Mucosa of descending colon (tissue), 3 donors: ENCODE measurements at places on chromosomes 5 and 9. TPM values are rescaled to one million over a fixed set of nuclear protein-coding genes. Genes with fewer than 3 reads are reported as not detected.

DELE1 gene
- total RNA-seq = 84.5 TPM

SPATA31D3 gene
- not detected for total RNA-seq

GRCh38 chr5:90878081-90878480 is 319.5 kb downstream of the ADGRV1 start:
- no peak for DNase-seq

GRCh38 chr5:113218200-113218599 is 216.6 kb downstream of the TSSK1B start:
- DNase-seq = no peak

- DNase-seq = no peak
Measured at GRCh38 chr5:38463634-38464521, 92.6 kb downstream of the LIFR start.

GRCh38 chr9:79895232-79895631 is 323.5 kb downstream of the TLE4 start:
- no peak for DNase-seq

- DNase-seq = no peak
Measured at GRCh38 chr5:10902145-10902544, 141.1 kb upstream of the DAP start.

GRCh38 chr9:83526211-83526610 is 12.0 kb downstream of the FRMD3 start:
- no peak for DNase-seq

DNA sequence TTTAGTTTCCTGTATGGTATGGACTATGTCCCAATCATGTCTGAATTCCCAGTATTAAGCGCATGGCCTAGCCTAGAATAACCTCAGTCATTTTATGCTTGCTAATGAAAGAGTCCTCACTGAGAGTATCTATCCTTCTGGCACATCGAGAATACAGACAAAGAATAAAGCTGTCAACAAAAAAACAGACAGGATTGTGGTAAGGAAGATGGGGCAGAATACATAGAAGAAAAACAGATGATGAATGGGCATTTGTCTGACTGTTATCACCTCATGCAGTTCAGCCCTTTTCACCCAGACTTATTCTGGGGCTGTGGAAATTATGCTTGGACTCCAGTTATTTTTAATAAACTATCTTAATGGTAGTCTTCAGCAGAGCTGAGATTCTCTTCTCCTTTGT is 363.8 kb upstream of the TNC start:
- no peak for DNase-seq

GPR150 gene
- total RNA-seq = 0.28 TPM

DNA sequence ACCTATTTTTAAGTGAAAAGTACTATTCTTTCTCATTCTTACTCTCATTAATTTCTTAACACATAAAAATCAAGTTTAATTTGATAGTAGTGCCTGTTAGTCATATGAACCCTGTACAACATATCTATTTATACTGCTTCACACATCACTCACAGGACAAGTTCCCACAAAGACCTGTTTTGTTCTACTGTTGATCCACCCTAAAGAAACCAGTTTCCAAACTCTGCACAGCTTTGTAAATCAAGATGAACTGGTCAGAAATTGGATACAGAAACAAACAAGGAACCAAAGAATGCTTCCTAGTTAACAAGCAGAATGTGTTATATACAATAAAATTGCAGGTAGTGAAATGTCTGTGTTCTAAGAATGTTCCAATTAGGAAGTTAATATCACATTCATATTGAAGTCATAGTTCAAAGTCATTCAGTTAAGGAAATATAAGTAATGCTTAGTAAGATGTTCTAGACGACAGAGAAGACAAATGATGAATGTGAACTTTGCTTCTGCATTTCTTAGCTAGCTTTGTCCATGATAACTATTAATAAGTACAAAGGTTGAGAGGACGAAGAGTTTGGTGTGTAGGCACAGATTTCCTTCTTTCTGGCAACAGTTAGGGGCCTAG is 33.4 kb downstream of the C9orf85 start:
- no peak for DNase-seq

DNA sequence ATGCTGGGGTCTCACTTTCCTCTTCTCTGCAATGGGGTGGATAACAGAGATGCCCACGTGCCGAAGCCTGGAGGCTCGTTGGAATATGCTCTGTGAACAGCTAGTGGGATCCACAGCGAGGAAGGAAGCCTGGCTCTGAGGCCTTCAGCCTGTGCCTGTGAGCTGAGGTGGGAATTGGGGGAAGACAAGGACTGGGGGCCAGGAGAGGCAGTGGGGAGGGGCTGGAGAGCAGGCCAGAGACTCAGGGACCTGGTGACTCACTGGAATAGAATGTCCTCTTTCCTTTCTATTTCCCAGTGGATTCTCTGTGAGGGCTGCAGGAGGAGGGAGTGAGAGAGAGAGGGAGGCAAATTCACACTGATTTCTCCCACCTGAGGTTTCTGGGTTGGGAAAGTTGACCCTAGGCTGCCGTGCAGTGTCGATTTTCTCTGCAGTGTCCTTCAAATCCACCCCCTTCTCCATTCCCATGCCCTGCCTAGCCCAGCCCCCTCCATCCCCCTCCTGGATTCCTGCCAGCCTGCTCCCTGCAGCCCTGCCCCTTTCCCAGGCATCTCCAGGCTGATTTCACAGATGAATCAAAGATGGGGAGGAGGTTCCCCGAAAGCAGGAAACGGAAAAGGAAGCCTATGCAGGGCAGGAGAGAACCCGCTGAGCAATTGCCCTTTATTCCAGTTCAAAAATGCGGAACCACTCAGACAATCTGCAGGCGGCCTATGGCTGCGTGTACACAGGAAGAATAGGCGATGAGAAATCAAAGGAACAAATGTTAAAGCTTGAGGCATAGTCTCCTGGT is 1.4 kb upstream of the SPAAR start:
- peak; percentile 82 for DNase-seq

GRCh38 chr5:56160723-56161438 is 72.2 kb downstream of the ANKRD55 start:
- no peak for DNase-seq

- DNase-seq = no peak
Measured at GRCh38 chr9:128642675-128643245, 13.9 kb downstream of the DYNC2I2 start.

FBXL7 gene
- 3.4 TPM for total RNA-seq

DNA sequence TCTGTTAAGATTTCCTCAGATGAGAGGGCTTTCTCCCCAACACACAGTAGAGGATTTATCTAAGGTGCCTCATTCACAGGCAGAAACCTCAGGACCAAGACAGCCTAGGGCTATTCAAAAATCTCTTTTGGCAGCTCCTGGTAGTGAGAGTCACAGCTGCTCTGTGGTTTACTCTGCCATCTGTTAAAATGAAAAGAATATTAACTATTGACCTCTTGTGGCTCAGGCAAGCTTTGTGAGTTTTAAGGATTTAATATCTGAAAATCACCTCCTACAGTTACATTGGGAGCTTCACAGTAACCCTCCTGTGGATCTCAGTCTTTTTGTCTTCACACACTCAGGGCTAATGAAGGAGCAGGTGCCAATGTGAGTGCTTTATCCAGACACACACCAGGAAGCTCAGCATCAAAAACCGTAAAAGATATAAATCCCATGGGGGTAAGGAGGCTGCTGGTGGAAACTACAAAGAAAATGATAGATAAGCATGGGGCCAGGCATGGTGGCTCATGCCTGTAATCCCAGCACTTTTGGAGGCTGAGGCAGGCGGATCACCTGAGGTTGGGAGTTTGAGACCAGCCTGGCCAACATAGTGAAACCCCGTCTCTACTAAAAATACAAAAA is 29.7 kb downstream of the PPP1R2B start:
- DNase-seq = no peak

TICAM2 gene
- 1.9 TPM for total RNA-seq

DNA sequence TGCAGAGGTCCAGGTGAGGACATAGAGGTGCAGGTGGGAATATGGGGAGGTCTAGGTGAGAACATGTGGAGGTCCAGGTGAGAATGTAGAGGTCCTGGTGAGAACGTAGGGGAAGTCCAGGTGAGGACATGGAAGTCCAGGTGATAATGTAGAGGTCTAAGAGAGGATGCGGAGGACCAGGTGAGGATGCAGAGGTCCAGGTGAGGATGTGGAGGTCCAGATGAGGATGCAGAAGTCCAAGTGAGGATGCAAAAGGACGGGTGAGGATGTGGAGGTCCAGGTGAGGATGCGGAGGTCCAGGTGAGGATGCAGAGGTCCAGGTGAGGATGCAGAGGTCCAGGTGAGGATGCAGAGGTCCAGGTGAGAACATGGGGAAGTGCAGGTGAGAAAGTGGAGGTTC is 133.8 kb downstream of the MRPL36 start:
- DNase-seq = no peak

- no peak for DNase-seq
Measured at GRCh38 chr5:14676320-14676719, 11.8 kb downstream of the OTULIN start.

MARVELD2 gene
- total RNA-seq = 48.0 TPM

IFNA4 gene
- total RNA-seq = not detected

DNA sequence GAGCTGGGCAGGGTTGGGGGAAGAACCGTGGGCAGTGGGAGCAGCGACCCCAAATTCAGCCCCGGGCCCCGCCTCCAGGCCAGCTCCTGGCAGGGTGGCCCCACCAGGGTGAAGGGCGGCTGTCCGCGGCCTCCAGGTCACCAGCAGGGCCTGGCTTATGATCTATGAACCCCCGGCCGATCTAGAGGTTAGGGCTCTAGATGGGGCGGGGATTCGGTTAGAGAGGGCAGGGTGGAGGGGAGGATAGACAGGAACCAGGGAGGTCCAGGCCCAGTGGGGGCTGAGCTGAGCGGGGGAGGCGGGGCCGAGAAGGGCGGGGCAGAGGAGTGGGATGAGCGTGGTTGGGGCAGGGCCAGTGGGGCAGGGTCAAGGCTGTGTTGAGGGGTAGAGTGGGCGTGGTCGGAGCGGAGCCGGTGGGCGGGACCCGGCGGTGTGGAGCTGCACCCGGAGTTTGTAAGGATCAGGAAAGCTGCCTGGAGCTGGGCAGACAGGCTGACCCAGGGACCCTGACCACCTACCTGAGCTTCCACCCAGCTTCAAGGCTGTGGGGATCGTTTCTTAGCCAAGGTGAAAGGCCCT is 29.3 kb upstream of the OBP2B start:
- peak; percentile 94 for DNase-seq

GRCh38 chr9:124365036-124365435 is 50.2 kb downstream of the PSMB7 start:
- DNase-seq = no peak

- no peak for DNase-seq
Measured at GRCh38 chr5:120055858-120056257, 408.2 kb upstream of the PRR16 start.

GRCh38 chr9:84254972-84255371 is 85.6 kb downstream of the SLC28A3 start:
- peak; percentile 62 for DNase-seq

DNA sequence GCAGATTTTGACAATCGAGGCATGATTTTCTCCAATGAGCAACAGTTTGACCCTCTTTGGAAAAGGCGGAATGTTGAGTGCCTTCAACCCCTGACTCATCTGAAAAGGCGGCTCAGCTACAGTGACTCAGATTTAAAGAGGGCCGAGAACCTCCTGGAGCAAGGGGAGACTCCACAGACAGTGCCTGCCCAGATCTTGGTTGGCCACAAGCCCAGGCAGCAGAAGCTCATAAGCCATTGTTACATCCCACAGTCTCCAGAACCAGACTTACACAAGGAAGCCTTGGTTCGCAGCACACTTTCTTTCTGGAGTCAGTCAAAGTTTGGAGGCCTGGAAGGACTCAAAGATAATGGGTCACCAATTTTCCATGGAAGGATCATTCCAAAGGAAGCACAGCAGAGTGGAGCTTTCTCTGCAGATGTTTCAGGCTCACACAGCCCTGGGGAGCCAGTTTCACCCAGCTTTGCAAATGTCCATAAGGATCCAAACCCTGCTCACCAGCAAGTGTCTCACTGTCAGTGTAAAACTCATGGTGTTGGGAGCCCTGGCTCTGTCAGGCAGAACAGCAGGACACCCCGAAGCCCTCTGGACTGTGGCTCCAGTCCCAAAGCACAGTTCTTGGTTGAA is 13.6 kb downstream of the PTPDC1 start:
- no peak for DNase-seq
